Esophagus squamous epithelium (tissue), 5 donors: ENCODE measurements at places on chromosomes 12 and 14.

DNA sequence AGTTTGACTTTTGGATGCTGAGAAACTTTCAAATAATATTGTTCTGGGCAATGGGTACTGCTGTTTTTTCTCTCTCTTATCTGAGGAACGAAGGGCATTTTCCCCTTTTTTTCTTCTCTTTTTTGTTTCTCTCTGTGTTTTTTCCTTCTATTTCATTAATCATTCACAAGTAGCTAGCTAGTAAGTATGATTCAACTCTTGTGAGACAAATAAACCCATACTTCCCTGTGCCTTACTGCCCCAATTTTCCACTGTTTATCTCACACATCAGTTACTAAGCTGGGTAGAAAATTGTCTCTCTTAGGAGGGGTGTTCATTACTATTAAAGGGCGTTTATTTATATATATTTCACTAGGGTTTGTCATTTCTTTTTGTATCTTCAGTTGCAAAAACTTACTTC lies 437.6 kb downstream of the RERGL start:
- no peaks in the 10 kb centered on the region for H3K27me3 ChIP-seq
- H3K27ac ChIP-seq = no peak overlapping the region
- no peaks in the 10 kb centered on the region for H3K4me1 ChIP-seq
- no peak overlapping the region for H3K4me3 ChIP-seq

- no peaks in the 10 kb centered on the region for H3K36me3 ChIP-seq
- peaks cover 9% of the 10 kb centered on the region for H3K4me1 ChIP-seq
- H3K27me3 ChIP-seq = no peaks in the 10 kb centered on the region
- no peak for DNase-seq
- H3K27ac ChIP-seq = no peak overlapping the region
Measured at GRCh38 chr12:110809149-110809548, 37.6 kb upstream of the CCDC63 start.

GRCh38 chr12:110636516-110636915 lies 22.6 kb downstream of the TCTN1 start:
- no peak overlapping the region for H3K27ac ChIP-seq
- peaks cover 23% of the 10 kb centered on the region for H3K36me3 ChIP-seq
- H3K27me3 ChIP-seq = no peaks in the 10 kb centered on the region

DNA sequence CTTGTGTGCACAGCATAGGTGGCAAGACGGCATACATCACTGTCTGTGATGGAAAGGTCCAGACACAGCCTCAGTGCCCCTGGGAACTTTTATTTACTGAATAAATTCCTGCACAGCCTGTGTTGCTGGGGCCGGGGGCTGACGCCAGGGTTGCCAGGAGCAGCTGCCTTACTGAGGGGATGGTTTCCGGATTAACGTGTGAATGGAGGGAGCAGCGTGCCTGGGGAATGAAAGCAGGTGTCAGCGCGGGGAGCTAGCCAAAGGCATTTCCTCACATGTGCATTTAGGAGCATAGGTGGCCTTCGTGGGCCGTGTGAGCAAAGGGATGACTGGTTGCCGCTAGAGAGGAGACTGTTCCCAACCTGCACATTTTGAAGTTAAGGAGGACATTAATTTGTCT lies 41.6 kb downstream of the SFSWAP start:
- no peak overlapping the region for H3K4me3 ChIP-seq
- H3K36me3 ChIP-seq = peaks cover 100% of the 10 kb centered on the region
- no peaks in the 10 kb centered on the region for H3K4me1 ChIP-seq
- no peaks in the 10 kb centered on the region for H3K27me3 ChIP-seq
- no peak overlapping the region for H3K27ac ChIP-seq

DNA sequence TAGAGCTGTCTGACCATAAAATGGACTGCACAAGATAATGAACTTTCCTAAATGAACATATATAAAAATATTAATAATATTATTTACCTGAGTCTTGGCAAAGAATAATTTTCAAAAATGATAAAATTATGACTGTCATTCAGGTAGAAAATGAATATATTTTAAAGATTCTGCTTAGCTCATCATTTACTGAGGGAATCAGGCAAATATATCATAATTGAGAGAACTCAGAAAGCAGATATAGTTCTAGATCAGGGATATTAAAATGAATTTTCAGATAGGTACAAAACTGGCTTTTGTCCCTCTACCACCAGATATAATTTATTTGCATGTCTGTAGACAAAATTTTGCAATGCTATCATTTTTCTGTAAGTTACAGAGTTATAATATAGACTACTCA lies 86.1 kb upstream of the CPM start:
- no peak for DNase-seq
- no peak overlapping the region for H3K27ac ChIP-seq
- H3K4me1 ChIP-seq = peaks cover 5% of the 10 kb centered on the region
- no peaks in the 10 kb centered on the region for H3K36me3 ChIP-seq

- no peaks in the 10 kb centered on the region for H3K36me3 ChIP-seq
- no peak for DNase-seq
- no peak overlapping the region for H3K4me3 ChIP-seq
- no peak overlapping the region for H3K27ac ChIP-seq
Measured at GRCh38 chr12:114226241-114226928, 179.6 kb downstream of the TBX5 start.

DNA sequence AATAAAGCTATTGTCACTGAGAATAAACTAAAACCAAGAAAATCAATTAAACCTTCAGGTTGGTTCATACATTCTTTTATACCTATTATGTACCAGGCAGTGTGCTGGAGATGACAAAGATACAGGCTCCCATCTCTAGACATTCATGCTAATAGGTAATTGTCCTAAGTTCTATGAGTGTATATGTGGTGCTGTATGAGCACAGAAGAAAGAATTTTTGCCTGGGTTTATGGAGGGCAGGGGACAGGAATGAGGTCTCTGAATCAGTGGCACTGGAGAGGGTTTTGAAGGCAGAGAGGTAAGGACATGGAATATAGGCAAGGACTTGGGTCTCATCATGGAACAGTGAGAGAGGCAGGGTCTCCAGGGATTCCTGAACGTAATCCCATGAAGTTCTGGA lies 38.7 kb downstream of the MAP1LC3B2 start:
- H3K4me3 ChIP-seq = no peak overlapping the region
- DNase-seq = no peak
- no peaks in the 10 kb centered on the region for H3K36me3 ChIP-seq
- H3K27ac ChIP-seq = peak overlapping the region; percentile 86
- peaks cover 39% of the 10 kb centered on the region for H3K4me1 ChIP-seq
- H3K27me3 ChIP-seq = no peaks in the 10 kb centered on the region

DNA sequence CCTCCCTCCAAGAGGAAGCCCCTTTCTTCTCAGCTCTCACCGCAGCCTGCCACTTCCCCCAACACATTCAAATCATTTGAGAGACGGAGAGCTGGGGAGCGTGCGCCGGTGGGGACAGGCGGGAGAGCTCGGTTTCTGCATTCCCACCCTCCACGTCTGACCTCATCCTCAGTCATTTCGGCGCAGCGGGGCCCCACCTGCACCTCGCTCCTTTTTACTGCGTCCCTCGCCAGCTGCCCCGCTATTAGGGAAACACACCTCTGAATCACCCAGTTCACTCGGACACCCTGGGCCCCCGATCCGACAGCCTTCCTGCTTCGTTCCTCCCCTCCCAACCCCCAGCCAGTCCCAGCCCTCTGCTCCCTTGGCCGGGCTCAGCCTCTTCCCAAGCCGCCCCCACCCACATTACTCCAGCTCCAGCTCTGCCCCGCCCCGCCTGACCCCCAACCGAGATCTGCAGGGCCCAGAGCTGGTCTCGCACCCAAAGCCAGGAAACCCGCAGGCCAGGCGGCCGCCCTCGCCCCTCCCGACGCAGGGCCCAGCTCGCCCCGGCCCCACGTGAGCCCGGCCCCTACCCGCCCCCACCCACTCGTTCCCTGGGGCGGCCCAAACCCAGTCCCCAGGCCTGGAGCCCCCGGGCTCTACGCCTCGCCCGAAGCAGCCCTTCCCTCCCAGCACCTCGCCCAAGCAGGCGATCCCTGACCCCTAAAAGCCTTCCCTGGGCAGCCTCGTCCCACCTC lies 783 bp downstream of the CORO1C start:
- peaks cover 80% of the 10 kb centered on the region for H3K4me1 ChIP-seq
- H3K27me3 ChIP-seq = no peaks in the 10 kb centered on the region
- peak overlapping the region; percentile 98 for H3K27ac ChIP-seq
- DNase-seq = no peak
- H3K36me3 ChIP-seq = no peaks in the 10 kb centered on the region
- H3K4me3 ChIP-seq = peak overlapping the region; percentile 80

DNA sequence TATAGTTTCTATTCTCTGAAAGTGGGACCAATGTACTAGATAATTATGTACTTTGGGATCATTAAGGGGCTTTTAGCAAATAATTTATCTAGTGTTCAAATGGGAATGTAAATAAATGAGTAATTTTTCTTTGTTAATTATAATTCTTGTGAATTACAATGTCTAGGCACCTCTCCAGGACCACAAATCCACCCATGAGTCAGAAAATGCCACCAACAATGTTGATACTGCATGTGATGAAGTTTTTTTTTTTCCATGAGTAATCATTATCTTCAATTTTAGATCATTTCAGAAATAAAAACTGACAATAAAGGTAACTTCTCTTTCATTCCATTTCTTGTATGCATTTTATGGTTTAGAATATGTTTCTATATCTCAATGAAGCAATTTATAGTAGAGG lies 470.3 kb downstream of the VRK1 start:
- no peak overlapping the region for H3K27ac ChIP-seq
- H3K4me3 ChIP-seq = no peak overlapping the region
- H3K36me3 ChIP-seq = no peaks in the 10 kb centered on the region
- no peak for DNase-seq
- H3K27me3 ChIP-seq = peaks cover 24% of the 10 kb centered on the region
- H3K4me1 ChIP-seq = no peaks in the 10 kb centered on the region

DNA sequence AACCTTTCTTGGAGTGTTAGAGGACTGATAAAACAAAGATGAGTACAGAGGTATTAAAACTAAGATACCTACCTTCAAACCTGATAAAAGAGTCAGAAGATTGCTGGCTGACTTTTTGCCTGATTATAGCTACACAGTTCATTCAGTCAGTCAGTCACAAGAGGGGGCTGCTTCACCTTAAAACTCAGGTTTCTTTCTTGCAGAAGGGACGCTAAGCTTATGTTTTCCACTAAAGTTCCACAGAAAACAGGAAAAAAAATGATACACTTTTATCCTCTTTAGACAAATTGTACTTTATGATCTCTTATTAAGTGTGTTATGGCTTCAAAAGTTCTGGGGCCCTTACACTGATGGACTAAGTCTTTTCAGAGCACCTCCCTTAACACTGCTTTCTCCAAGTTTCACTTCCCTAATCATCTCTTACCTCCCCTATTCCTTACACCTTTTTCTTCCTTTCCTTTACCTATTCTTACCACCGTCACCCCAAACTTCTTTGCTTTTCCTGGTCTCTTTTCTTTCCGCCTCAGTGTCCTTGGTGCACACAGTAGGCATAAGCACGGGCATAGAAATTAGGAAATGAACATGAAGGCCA lies 448.7 kb upstream of the OR4E1 start:
- no peak overlapping the region for H3K4me3 ChIP-seq
- DNase-seq = no peak
- H3K4me1 ChIP-seq = no peaks in the 10 kb centered on the region

- H3K36me3 ChIP-seq = no peaks in the 10 kb centered on the region
- DNase-seq = no peak
- H3K4me1 ChIP-seq = no peaks in the 10 kb centered on the region
- no peak overlapping the region for H3K27ac ChIP-seq
Measured at GRCh38 chr12:71426300-71427047, 13.1 kb upstream of the LGR5 start.

GRCh38 chr14:80522936-80523335 lies 311.6 kb upstream of the DIO2 start:
- H3K36me3 ChIP-seq = no peaks in the 10 kb centered on the region
- H3K4me3 ChIP-seq = no peak overlapping the region
- H3K4me1 ChIP-seq = no peaks in the 10 kb centered on the region
- H3K27ac ChIP-seq = no peak overlapping the region
- no peaks in the 10 kb centered on the region for H3K27me3 ChIP-seq
- no peak for DNase-seq

- no peaks in the 10 kb centered on the region for H3K27me3 ChIP-seq
- no peak for DNase-seq
- H3K4me3 ChIP-seq = no peak overlapping the region
- no peak overlapping the region for H3K27ac ChIP-seq
Measured at GRCh38 chr12:132360410-132360809, 31.0 kb upstream of the GALNT9 start.

DNA sequence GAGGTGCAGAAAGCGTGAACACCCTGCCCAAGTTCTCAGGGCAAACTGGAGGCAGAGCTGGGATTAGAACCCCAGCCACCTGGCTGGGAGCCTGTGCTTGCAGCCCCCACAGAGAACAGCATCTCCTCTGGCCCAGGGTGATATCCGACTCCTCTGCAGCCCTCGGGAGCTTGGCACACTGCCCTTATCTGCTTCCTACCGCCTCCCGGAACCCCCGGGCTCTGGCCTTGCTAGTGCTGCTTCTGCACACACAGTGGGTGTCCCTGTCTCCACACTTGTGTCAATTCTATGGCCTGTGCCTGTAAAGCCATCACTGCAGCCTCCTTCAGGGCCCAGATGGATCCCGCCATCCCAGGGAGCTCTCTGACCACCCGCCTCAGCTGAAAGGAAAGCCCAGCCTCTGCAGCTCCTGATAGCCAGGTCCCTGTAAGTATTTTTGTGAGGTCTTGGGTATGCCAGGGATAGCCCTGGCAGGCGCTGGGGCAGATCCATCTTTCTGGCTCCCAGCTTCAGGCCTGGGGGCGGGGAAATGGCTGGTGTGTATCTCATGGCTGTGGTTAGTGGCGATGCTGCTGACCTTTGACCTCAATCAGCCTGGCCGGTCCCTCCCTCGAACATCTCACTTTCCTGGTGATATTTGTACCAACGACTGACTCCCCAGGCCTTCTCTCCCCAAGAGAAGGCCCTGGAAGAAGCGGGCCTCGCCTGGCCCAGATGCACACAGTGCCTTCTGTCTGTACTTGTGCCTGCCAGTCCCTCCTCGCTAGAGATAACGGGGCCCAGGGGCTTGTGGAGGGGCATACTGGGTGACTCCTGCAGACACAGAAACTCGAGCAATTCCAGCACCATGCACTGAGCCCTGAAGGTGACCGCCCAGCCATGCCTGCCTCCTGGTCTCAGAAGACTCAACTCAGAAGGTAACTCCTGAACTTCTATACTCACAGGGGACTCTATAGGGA lies 183.8 kb downstream of the CALM1 start:
- H3K4me3 ChIP-seq = no peak overlapping the region
- no peak overlapping the region for H3K27ac ChIP-seq
- DNase-seq = no peak
- no peaks in the 10 kb centered on the region for H3K27me3 ChIP-seq

DNA sequence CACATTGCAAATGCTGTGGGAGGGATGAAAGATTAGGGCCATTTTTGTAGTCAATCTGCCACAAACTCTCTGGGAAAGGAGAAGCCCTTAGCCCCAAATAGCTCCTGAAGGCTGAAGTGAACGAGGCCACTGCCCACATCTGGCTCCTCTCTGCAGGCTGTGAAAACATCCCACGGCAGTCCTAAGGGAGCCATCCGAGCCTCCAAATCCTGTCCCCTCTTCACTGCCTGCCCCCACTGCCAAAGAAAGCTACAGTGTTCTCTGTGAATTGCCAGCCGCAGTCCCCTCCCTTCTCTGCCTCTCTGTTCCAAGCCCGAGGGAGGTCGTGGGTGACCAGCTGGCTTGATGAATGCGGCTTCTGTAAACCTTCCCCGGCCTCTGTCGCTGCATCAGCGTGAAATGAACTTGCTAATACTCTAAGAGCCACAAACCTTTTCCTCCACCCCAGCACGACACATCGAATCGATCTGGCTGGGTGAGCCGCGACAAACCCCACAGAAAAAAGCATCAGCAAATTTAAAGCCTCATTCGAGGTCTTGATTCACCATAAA lies 180.7 kb upstream of the NRXN3 start:
- no peaks in the 10 kb centered on the region for H3K4me1 ChIP-seq
- H3K27me3 ChIP-seq = no peaks in the 10 kb centered on the region
- H3K4me3 ChIP-seq = no peak overlapping the region
- peak overlapping the region; percentile 34 for H3K27ac ChIP-seq
- no peak for DNase-seq
